ENCODE measurements at places on chromosomes 7 and 10.
A peak's percentile ranks its signal among the peaks of the same experiment; 100 is the strongest.

DNA sequence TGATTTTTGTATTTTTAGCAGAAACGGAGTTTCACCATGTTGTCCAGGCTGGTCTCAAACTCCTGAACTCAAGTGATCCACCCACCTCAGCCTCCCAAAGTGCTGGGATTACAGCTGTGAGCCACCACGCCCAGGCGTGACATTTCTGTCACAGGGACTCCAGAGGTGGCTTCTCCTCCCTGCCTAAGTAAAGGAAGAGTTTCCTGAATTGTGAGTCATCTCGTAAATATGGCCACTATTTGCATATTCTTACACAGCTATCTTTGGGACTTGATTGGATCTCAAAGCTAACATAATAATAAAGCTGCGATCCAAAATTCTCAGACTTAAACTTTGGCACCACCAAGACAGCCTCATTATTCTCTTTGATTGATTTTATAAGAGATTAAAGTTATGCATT is 50.1 kb downstream of the ADARB2 start:
- DNase-seq = no peak

GRCh38 chr7:24971333-24972165 is 8.4 kb downstream of the OSBPL3 start:
- peak; percentile 78 for DNase-seq

- DNase-seq = no peak
Observed at GRCh38 chr7:142584765-142585164, 164.5 kb upstream of the PRSS1 start.

GRCh38 chr7:19376538-19376937 is 231.3 kb upstream of the FERD3L start:
- DNase-seq = no peak

GRCh38 chr7:104367926-104368325 is 39.5 kb downstream of the LHFPL3 start:
- no peak for DNase-seq

DNA sequence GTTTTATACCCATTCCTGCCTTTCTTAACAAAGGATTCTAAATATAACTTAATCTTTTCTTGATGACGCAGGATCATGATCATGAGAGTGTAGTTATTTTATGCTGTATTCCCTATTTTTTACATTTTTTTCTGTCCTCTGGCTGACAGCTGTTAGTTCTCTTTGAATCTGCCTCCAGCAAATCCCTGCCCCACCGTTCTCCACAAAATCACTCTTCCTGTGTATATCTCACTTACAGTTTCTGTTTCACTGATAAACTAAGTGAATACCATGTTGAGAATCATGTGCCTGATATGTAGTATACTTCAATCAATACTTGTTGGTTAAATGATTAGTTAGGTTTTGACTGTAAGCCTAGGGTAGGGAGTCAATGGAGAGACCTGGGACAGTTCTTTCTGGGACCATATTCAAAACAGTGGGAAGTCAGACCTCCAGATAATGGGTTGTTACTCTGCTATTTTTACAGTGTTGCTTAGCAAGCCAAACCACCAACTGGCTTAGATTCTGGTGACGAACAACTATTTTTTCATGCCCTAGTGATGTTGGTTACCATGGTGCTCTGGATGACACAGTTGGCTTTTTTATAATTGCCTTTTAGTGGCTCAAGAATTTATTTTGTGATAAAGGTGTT is 12.8 kb downstream of the CNNM1 start:
- no peak for DNase-seq

GRCh38 chr10:126052171-126052570 is 155.8 kb downstream of the FANK1 start:
- no peak for DNase-seq

- peak; percentile 21 for DNase-seq
Observed at GRCh38 chr7:18873734-18874336, 243.6 kb downstream of the TWIST1 start.

- DNase-seq = no peak
Observed at GRCh38 chr10:103193820-103194529, 903 bp upstream of the NT5C2 start.

- DNase-seq = no peak
Observed at GRCh38 chr10:76764177-76764576, 873.4 kb downstream of the KCNMA1 start.

- no peak for DNase-seq
Observed at GRCh38 chr7:112892263-112892662, 102.1 kb upstream of the TMEM168 start.

DNA sequence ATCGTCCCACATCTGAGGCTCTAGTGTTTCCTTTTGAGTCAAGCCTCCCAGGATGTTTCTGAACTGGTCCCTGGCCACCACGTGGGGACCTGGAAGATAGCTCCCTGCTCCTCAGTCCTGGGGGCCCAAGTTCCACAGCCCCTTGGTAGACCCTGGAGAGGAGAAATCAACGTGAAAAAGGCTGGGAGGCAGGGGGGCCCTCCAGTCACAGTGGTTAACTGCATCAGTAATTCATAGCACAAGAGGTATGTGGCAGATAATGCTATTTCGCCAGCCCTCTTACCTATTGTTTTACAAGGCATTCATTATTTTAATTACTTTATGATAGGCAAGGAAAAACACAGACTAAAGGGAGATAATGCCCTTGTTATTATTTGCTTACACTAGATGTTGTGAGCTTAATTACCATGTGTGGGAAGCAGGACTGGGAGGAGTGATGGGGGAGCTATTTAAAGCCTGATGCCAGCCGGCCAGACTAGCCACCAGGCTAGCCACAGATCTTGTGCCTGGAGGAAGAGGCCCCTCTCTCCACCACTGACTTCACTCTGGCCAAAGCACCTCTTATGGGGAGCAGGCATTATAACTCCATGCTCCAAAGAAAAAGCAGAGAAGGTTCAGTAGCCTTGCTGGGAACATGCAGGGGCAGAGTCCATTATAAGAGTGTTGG is 230.7 kb downstream of the KCNMA1 start:
- no peak for DNase-seq

- no peak for DNase-seq
Observed at GRCh38 chr10:81730891-81731290, 144.1 kb upstream of the NRG3 start.

- peak; percentile 65 for DNase-seq
Observed at GRCh38 chr10:98041352-98042043, 11.1 kb upstream of the CRTAC1 start.

- DNase-seq = no peak
Observed at GRCh38 chr7:50721661-50722259, 60.9 kb downstream of the GRB10 start.

- no peak for DNase-seq
Observed at GRCh38 chr7:31358467-31358866, 17.9 kb upstream of the NEUROD6 start.
